Cerebellum (tissue), 4 donors: ENCODE measurements at places on chromosomes 16 and 17. TPM values are rescaled to one million over a fixed set of nuclear protein-coding genes. Genes with fewer than 3 reads are reported as not detected.

DNA sequence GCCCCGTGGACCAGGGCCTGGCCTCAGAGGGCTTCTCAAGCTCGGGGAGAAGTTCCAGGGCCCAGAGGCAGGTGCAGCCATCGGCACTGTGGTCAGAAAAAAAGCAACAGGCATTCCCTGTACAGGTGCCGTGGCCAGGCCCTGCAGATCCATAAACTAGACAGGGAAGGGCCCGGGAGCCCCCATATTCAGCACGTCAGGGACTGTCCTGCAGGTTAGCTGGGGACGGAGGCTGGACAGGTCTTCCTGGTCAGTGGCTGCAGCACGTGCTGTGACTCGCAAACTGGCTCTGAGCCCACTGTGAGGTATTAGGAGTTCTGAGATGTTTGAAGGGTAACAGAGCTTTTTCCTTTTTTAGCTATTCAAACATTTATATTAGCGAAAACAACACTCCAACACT lies 15.0 kb upstream of the C16orf95 start:
- no peak for DNase-seq

GRCh38 chr16:918068-918467 lies 52.7 kb downstream of the LMF1 start:
- DNase-seq, result no peak

GRCh38 chr17:17787568-17787967 lies 49.2 kb downstream of the SREBF1 start:
- DNase-seq, result no peak

DNA sequence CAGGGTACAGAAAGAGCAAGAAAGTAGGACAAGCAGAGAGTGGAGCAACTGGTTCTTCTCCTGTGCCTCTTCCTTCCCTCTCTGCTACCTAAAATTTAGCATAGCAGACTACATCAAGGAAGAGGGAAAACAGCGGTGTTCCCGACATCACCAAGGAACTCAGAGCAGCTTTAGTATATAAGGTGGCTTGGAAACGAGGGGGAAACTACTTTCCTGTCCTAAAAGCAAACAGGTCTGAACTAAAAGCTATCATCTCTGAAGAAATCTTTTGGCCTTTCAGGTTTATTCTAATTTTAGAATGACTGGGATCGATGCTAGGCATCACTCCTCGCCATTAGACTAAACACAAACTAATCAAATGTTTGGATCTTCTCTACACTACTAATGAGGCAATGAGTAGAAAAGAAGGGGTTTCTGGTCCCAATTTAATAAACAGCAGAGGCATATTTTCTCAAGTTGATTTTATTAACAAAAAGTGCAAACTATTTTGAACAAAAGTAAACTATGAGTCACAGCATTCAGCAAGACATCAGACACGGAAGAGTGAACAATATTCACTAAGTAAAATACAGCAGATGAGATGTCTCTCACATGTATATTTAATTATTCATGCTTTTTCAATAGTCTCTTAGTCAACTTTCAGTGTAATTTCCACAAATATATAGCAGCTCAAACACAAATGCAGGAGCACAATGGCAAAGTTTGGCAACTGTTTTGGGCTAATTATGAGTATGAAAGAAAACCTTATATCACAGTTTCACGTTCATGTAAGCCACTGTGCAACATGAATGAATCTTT lies 108.7 kb downstream of the TRIM37 start:
- DNase-seq, result no peak

GRCh38 chr17:60600490-60601446 lies 775 bp downstream of the PPM1D start:
- DNase-seq, result peak; percentile 66

GRCh38 chr16:89732142-89732917 lies 11.0 kb downstream of the ZNF276 start:
- no peak for DNase-seq

Gene KRTAP9-4
- total RNA-seq, result not detected
